ENCODE measurements at places on chromosomes 5 and 9. TPM values are rescaled to one million over a fixed set of nuclear protein-coding genes. Genes with fewer than 3 reads are reported as not detected.
A peak's percentile ranks its signal among the peaks of the same experiment; 100 is the strongest.

GRCh38 chr5:120436996-120437395 lies 27.1 kb upstream of the PRR16 start:
- no peak for DNase-seq

DNA sequence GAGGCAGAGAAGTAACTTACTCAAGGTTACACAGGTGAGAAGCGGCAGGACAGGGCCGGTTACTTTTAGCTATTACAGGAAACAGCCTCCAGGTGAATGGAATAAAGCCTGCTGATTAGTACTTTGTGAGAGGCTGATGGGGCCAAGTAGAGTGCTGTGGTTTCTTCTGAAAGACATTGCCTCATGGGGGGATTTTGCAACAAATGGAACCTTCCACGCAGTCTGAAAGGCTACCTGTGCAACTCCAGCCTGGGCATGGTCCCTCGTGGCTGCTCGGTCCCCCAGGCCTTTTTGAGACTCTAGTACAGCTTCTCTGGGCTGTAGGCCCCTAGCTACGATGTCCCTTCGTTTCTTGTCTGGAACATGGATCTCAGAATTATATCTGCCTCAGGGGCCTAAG lies 2.0 kb downstream of the TMEM268 start:
- DNase-seq = no peak

DNA sequence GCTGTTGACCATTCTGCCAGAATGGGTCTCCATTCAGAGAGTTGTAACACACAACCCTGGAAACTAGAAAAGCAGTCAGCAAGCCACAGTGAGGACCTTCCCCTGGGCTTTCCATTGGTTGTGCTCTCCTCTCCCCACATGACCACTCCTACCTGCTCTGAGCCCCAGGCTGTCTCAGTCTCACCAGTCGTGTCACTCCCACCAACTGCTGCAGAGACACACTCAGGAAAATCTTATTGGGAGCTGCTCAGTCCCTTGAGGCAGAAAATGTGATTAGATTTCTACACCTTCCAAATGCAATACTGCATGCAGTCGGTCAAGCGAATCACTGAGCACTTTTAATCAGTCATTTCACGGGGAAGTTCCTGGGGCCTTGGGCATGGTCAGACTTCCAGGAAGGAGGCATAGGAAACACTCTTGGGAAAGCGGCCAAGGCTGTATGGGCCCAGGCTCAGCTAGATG lies 284.2 kb upstream of the NMUR2 start:
- DNase-seq = peak; percentile 59

Gene JAKMIP2
- 0.27 TPM for total RNA-seq

- DNase-seq = no peak
Observed at GRCh38 chr5:6396836-6397535, 18.6 kb upstream of the MED10 start.

DNA sequence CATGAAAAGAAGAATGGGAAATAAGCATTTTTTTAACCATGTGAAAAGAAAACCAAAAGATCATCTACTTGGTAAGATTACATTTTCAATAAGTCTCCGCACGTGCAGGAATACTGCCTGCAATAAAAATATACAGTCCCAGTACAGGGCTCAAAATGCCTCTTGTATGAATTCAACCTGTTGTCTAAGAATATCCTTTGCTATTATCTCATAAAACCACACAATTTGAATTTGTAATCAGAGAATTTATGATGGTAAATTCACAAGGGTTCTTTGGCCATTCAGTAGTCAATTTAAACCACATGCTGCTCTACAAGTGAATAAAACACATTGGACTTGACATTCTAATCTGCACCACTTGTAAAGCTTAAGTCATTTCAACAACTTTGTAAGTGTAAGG lies 46.6 kb downstream of the ST8SIA4 start:
- DNase-seq = no peak
